ENCODE measurements at places on chromosomes 5 and 9.

DNA sequence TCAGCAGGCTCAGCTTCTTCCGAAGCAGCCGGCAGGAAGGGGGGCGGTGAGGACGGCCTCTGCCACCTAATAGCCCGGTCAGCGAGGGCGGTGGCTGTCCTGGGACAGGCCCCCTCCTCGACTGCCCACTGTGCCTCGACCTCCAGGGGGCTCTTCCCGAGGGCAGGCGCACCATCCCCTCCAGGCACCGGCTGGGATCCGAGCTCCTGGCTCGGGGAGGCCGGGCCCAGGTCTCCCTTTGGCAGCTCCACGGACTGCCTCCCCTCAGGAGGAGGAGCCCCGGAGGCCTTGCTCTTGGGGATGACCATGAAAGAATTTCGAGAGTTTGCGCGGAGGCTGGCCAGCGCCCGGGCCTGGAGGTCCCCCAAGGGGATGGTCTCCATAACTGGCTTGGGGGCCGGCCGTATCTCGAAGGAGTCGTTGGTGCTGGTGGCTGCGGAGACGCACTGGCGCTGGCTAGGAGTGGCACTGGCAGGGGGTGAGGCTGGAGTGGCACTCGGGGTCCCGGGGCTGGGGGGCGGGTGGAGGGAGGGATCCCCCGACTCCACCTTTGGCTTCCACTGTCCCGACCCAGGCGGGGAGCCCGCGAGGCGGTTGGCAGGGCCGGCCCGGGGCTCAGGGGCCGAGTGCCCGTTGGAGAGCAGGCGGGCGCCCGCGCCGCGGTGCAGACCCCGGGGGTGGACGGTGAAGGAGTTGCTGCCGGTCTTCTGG, 975 bp downstream of the TPRN start:
- no peak for DNase-seq

DNA sequence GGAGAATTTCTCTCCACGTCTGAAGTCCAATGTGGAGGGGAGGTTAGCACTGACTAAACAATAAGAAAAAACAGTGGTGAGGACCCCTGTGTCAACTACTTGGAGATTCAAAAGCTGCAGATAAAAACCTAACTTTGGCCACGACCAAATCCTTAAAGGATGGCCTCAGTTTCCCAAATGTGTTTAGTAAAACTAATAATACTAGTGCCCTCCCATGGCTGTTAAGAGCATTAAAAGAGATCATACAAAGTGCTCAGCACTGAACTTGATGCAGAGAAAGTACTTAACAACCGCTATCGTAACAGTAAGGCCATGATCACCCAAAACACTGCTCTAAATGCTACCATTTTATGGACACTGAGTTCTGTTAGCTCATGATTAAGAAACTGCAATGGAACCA, 288.4 kb downstream of the EBF1 start:
- no peak for DNase-seq

GRCh38 chr9:93905473-93906133, 49.6 kb downstream of the BARX1 start:
- no peak for DNase-seq

DNA sequence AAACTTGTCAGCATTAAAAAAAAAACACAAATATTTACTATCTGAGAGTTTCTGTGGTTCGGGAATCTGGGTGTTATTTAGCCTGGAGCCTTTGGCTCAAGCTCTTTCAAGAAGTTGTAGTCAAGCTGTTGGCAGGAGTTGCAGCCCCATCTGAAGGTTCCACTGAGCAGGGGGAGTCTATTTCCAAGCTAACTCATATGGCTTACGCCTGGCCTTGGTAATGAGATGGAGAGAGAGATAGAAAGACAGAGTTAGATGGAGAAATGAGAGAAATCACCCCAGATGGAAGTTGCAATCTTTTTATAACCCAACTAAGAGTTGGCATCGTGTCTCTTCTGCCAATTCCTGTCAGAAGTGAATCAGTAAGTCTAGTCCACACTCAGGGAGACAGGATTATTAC, 1075.2 kb upstream of the SEMA6A start:
- DNase-seq = no peak

DNA sequence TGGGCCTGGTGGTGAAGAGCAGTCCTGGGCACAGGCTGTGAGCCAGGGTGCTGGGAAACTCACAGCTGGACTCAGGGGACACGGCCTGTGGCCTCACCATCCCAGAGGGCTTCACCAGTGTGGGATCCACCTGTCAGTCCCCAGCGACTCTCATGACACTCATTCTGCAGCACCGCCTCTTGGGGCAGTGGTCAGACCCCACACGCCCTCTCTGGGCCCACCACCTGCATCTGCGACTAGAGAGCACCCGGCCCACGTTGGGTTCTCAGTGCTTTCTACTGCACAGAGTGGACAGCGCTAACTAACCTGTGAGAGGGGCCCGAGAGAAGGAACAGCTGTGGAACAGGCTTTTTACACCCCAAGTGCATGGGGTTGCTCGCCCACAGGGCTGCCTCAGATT, 45.8 kb upstream of the GARNL3 start:
- DNase-seq = no peak

DNA sequence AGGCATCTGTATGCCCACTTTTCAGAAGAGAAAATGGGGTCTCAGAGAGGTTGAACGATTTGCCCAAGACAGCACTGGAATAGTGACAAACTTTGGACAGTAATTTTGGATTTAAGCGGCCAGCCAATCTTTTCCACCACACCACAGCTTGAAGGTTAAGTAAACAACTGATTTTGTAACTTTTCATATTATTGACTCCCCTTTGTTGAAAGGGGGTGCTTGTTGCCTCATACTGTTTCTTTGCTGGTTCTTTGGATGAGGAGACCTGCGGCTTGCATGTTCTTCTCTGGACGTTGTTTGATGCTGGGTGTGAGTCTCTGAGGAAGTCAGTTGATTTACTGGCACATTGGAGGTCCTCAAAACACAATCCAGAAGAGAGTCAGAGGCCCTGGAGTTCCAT, 11.7 kb upstream of the GABBR2 start:
- DNase-seq = no peak

All from effector CD8-positive, alpha-beta T cell (primary cell).